ENCODE measurements at places on chromosomes 5 and 9. TPM values are rescaled to one million over a fixed set of nuclear protein-coding genes. Genes with fewer than 3 reads are reported as not detected.

DNA sequence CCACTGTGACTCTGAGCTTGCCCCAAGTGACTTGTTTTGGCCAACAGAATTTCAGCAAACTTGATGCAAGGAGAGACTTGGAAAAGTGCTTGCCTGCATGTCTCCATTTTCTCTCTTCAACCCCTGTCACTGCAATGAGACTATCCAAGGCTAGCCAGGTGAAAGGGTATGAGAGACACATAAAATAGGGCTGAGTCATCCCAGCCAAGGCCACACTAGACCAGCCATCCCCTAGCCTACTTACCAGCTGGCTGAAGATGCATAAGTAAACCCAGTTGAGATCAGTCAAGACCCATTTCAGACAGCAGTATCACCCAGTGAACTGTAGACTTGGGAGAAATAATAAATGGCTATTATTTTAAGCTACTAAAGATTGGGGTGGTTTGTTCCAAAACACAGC, 52.9 kb upstream of the VLDLR start:
- no peak for DNase-seq

DNA sequence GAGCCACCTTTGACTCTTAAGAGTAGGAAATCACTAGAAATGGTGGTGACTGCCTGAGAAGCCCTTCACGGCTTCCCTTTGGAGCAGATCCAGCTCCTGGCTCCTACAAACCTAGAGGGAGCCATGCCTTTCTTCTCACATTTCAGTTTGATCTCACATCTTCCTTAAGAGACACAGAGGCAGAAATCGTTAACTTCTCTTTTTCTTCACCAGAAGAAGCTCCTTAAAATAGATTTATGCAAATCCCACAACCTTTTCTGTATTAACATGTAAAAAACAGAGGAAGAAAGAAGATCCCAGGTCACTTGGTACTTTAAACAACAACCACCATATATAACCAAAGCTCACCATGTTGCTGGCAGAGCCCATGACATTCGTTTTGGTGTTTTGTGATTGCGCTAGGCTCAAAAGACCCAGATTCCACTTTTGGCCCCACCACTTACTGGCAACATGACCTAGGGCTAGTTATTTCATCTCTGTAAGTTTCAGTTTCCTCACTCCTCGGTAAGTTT, 29.6 kb downstream of the PAX5 start:
- DNase-seq, result no peak

DNA sequence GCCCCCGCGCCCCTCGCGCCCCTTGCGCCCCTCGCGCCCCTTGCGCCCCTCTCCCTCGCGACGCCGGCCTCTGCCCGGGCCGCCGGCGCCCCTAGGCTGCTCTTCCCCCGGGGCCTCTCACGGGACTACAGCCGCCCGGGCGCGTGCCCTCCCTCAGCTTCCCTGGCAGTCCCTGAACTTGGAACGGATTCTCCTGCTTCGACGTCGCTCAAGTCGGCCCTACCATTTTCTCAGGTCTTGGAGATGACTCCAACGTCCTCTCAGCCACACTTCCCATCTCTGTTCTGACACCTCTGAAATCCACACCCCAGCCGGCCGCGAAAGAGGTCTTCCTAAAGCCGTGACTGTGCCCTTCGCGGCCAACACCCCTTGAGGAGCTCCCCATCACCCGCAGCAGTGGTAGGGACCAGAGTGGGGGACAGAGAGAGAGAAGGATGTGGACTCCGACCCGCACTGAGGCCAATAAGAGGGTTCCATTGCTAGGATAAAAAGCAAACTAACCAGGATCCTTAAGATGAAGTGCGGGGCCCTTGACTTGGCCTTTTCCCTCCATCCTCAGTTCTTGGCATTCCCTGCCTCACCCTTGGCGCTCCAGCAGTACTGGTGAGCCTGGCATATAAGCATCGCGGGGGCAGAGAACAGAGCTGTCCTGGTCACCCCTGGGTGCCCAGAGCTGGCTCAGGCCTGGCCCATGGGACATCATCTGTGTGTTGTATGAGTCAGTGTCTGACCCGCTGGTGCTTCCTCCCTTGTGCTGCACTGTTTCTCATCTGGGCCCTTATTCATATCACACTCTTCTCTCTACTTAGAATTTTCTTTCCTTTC, 38.6 kb upstream of the GARNL3 start:
- DNase-seq, result no peak

- peak; percentile 58 for DNase-seq
Observed at GRCh38 chr5:33272288-33272687, 168.5 kb upstream of the TARS1 start.

GRCh38 chr9:5767968-5768932, 64.7 kb downstream of the ERMP1 start:
- peak; percentile 17 for DNase-seq

DNA sequence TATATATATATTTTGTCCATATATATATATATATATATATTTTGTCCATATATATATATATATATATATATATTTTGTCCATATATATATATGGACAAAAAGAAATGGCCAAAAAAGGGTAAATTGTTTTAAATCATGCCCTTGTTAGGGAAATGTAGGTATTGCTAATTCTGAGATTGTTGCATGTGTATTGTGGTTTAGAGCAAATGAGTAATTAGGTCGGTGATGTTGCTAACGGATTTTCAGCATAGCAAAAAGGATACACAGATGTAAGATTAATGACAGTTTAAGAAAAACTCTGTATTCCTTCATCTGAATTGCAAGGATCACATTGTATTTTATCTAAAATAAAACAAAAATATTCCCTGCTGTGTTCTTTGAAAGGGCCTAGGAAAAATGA, 40.2 kb downstream of the OSTF1 start:
- DNase-seq, result no peak

DNA sequence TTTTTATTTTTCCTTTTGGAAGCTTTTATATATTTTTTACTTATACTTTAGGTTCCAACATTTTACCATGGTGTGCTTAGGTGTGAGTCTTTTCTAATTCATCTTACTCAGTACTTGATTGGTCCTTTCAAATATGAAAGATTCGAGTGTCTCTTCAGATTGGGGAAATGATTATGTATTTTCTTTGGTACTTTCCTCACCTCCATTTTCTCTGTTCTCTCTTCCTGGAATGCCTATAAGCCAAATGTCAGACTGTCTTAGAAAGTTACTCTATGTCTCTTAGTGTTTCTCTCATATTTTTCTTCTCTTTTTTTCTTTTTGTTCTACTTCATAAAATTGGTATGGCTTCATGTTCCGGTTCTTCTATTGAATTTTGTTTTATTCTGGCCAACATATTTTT, 119.6 kb upstream of the SV2C start:
- DNase-seq, result no peak

- DNase-seq, result no peak
Observed at GRCh38 chr9:89425024-89425805, 72.7 kb downstream of the SEMA4D start.

DNA sequence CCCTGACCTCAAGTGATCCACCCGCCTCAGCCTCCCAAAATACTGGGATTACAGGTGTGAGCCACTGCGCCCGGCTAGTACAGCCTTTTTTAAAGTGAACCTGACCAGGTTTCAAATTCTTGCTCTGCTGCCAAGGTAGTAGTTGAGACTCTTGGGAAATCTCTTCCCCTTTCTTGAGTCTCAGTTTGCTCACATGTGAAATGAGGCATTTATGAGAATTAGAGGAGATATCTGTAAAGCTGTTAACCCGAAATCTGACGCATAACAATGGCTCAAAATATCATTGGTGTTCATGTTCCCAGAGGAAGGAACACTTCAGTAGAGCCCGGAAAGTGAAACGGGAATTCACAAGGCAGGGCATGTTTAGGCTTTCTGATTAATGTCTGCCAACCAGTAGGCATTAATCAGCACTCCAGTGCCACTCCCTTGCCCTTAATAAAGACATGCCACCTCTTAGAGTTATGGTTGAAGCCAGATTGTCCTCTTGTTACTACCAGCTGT, 1.5 kb downstream of the ARPC5L start:
- no peak for DNase-seq

DNA sequence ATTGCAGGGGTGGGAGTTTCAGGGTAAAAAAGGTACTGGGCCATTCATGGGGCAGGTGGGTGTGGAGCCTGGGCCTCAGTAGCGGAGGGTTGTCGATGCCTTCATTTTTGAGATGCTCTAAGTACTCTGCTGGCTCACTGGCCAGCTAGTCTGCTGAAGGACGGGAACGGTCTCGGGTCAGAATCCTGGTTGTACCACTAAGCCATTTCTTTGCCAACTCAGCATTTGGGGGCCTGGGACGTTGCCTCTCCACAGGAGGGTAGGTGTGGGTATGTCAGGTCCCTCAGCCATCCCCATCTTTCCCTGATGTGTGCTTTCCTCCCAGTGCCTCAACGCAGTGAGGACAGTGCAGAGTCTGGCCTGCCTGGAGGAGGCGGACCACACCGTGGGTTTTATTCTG, 25.1 kb downstream of the SH3GLB2 start:
- DNase-seq, result no peak

- DNase-seq, result no peak
Observed at GRCh38 chr9:3299872-3300271, 225.9 kb downstream of the RFX3 start.

DNA sequence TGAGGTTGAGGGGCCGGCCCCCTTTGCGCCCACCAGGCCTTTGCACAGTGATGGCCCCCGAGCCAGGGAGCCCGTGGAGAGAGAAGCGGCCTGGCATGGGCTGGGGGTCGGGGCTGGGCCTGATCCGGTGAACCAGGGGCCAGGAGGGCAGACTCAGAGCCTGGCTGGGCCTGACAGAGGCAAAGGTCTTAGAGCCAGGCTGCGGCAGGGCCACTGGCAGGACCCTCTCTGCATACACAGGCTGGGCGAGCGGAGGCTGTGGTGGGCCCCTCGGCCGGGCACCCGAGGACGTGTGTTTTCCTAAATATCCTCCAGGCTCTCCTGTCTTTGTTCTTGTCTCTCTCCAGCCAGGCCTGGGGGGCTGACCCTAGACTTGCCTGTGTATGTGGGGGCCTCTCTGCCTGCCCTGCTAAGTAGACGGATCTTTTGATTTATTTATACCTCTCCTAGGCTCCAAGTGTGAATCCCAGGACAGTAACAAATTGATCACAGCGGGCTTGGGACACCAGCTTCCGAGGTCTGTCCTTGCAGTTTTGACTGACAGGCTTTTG, 933 bp downstream of the NEK6 start:
- no peak for DNase-seq

- DNase-seq, result peak; percentile 12
Observed at GRCh38 chr5:1021136-1021968, 12.8 kb downstream of the NKD2 start.

Gene ADAMTS16
- total RNA-seq, result 2.6 TPM

Gene GFI1B
- total RNA-seq, result 0.32 TPM

Gene SPATA31D4
- not detected for total RNA-seq

Gene GMCL2
- total RNA-seq, result not detected

Gene TXNDC8
- not detected for total RNA-seq

Gene FPGS
- total RNA-seq, result 77.7 TPM

Gene CARD6
- 8.7 TPM for total RNA-seq

Data from fibroblast of villous mesenchyme (primary cell).